Activated T-helper 1 cell treated with anti-CD3 and anti-CD28 coated beads, Interleukin-12 subunit alpha, Interleukin-12 subunit beta, Interleukin-2, Interleukin-4 antibody, amounts not matched to agents 30 ng/mL and 10 ng/mL and 1 ng/mL, durations not matched to agents 14 hours and 24 hours and 36 hours (primary cell): ENCODE measurements at places on chromosomes 13 and 19. TPM values are rescaled to one million over a fixed set of nuclear protein-coding genes. Genes with fewer than 3 reads are reported as not detected.

DNA sequence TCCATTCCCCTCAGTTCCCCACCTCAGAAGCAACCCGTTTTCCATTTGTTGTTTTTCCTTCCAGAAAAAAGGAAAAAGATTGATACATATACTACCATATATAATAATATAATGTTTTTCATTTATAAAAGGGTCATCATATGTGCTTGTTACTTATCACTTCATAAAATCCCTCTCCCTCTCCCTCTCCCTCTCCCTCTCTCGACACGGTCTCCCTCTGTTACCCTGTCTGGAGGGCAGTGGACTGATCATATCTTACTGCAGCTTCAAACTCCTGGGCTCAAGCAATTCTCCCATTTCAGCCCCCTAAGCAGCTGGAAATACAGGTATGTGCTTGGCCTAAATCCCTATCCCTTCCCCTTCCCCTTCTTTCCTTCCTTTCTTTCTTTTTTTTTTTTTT lies 17.1 kb downstream of the PNMA8A start:
- H3K27ac ChIP-seq: no peak overlapping the region
- no peak overlapping the region for H3K4me3 ChIP-seq
- no peaks in the 10 kb centered on the region for H3K4me1 ChIP-seq
- no peaks in the 10 kb centered on the region for H3K36me3 ChIP-seq

- H3K27ac ChIP-seq: no peak overlapping the region
- no peaks in the 10 kb centered on the region for H3K36me3 ChIP-seq
- peaks cover 45% of the 10 kb centered on the region for H3K27me3 ChIP-seq
- H3K4me1 ChIP-seq: peaks cover 4% of the 10 kb centered on the region
- no peak overlapping the region for H3K4me3 ChIP-seq
Measured at GRCh38 chr19:40549007-40549708, 27.5 kb upstream of the SHKBP1 start.

Gene FLT1
- total RNA-seq: 45.6 and 46.3 TPM in 2 replicates

Gene ERFL
- total RNA-seq: 3.1 TPM in 2 replicates
